ENCODE measurements at places on chromosomes 5 and 9.

DNA sequence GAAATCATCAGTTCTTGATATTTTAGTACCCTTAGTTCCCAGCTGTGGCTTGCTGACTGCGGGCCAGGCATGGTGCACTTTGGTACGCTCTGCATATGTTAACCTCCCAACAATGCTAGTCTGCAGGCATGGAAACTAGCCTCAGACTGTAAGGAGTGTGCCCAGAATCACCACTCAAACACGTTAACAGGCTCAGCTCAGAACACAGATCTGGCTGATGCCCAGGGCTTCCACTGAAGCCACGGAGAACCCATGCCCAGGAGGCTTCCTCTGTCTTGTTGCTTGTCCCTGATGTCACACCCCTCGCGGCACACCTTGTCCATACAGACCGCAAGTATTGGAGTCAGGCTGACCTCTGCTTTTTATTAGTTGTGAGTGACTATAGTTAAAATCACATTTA lies 187.2 kb upstream of the OTULINL start:
- DNase-seq = no peak

GRCh38 chr9:26142201-26142600 lies 464.0 kb upstream of the TUSC1 start:
- DNase-seq = no peak

DNA sequence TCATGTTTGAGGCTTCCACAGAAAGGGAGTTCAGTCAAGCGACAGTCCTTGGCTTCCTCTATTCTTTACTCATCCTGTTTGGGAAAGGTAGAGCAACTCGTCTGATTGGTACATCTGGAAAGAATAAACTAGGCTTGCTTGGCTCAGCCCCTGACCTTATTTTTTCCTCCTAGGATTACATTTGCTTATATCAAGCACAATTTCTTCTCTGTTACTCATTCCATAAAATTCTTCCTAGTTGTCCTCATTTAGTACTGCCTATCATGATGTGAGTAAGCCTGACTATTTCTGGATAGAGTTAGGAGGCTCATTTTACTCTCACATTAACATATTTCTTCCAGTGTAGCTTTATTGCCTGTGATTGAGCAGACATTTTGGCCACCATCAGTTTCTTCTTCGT lies 10.9 kb upstream of the CARNMT1 start:
- no peak for DNase-seq

DNA sequence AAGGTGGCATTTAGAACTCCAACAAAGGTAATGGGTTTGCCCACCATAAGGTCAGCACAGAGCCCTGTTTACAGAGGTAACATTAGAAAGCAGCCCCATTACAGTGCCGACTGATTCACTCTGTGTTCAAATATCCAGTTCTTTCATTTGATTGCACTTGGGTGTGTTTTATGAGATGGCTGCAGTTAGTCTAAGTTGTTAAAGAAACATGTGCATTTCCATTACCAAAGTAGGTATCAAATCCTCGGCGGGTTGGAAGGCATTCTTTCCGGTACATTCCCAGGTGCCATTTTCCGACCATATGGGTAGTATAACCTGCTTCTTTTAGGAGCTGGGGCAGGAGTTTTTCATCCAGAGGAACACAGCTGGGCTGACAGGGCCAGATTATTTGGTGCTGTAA lies 16.3 kb downstream of the ARSB start:
- no peak for DNase-seq

GRCh38 chr9:20307621-20308020 lies 314.7 kb downstream of the MLLT3 start:
- DNase-seq = no peak

- DNase-seq = no peak
These were observed 12.5 kb upstream of the MAMDC2 start for GRCh38 chr9:70031141-70031545.
